ENCODE measurements at places on chromosomes 6 and 20.

- DNase-seq = no peak
These were observed 437 bp downstream of the CD40 start for GRCh38 chr20:46118481-46119020.

GRCh38 chr6:119259027-119259426 lies 90.5 kb downstream of the MAN1A1 start:
- DNase-seq = no peak

DNA sequence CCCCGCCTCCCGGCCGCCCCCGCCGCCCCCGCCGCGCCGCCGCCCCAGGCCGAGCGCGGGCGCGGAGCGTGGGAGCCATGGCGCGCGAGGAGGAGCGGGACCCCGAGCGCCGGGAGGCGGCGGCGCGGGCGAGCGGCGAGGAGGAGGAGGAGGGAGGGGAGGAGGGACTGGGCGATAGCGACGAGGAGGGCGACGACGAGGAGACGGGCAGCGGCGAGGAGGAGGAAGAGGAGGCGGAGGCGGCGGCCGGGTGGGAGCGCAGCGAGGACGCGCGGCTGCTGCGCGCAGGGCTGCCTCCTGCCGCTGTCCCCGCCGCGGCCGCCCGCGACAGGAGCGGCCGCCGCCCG lies at the start of gene SLC24A3:
Gene SLC24A3, plus strand, starts transcription at position 174 of the 347 bp plus-strand sequence.
- no peak for DNase-seq

- DNase-seq = no peak
These were observed 100.5 kb downstream of the ASCC3 start for GRCh38 chr6:100780648-100781047.

- DNase-seq = no peak
These were observed 396.8 kb downstream of the CDKAL1 start for GRCh38 chr6:20931093-20931492.

Data from stimulated activated CD8-positive, alpha-beta memory T cell treated with anti-CD3 and anti-CD28 coated beads, Interleukin-7, amount 100 ng/mL, for 1 hour (primary cell).